ENCODE measurements at places on chromosomes 2 and 18. TPM values are rescaled to one million over a fixed set of nuclear protein-coding genes. Genes with fewer than 3 reads are reported as not detected.

DNA sequence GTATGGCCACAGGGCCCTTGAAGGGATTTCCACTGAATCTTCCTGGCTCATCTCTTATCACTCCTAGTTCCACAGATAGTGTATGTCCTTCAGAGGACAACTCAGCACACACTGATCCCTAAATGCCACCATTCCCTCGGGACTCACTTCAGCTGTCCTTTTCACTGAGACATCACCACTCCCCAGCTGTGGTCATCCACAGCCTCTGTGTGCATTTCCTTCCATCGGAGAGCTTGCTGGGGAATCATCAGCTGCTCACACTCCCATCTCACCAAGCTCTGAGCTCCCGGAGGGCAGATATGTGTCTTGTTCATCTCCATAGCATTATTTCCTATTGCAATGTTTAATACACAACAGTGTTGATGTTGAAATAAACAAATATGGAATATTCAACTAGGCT lies 759.5 kb downstream of the RNF144A start:
- H3K4me3 ChIP-seq = no peak overlapping the region
- no peak for DNase-seq
- no peak overlapping the region for H3K27ac ChIP-seq

DNA sequence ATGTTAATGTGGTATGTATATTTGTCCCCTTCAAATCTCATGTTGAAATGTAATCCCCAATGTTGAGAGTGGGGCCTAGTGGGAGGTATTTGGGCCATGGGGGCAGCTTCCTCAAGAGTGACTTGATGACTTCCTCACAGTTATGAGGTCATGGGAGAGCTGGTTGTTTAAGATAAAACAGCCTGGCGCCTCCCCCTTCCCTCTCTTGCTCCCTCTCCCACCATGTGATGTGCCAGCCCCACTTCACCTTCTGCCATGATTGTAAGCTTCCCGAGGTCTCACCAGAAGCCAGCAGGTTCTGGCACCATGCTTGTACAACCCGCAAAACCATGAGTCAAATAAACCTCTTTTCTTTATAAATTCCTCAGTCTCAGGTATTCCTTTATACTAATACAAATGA lies 258.3 kb upstream of the POU3F3 start:
- H3K4me1 ChIP-seq = no peaks in the 10 kb centered on the region
- no peaks in the 10 kb centered on the region for H3K36me3 ChIP-seq
- DNase-seq = no peak
- H3K27me3 ChIP-seq = no peaks in the 10 kb centered on the region
- H3K27ac ChIP-seq = no peak overlapping the region

DNA sequence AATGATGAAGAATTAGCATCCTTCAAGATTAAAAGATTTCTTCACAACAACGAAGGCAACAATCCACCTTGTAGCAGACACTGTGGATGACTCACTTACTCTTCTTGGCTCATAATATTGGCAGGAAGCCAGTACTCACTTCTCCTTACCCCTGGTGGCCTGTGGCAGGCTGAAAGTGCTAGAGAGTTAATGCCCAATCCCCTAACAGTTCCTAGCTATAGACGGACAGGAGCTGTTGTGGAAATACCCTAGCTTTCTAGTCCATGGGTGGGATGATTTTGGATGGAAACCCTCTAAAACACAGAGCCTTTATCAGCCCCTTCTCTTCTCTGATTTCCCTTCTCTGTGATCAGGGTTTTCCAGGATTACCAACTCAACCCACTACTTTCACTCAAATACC lies 128.6 kb upstream of the NYAP2 start:
- H3K27me3 ChIP-seq = no peaks in the 10 kb centered on the region
- peak; percentile 52 for DNase-seq
- no peak overlapping the region for H3K27ac ChIP-seq
- H3K36me3 ChIP-seq = no peaks in the 10 kb centered on the region
- H3K4me3 ChIP-seq = no peak overlapping the region
- no peaks in the 10 kb centered on the region for H3K4me1 ChIP-seq

GRCh38 chr18:58144671-58145285 lies 100.8 kb downstream of the NEDD4L start:
- no peak for DNase-seq
- H3K36me3 ChIP-seq = no peaks in the 10 kb centered on the region
- H3K4me3 ChIP-seq = no peak overlapping the region
- peaks cover 6% of the 10 kb centered on the region for H3K4me1 ChIP-seq
- no peak overlapping the region for H3K27ac ChIP-seq

DNA sequence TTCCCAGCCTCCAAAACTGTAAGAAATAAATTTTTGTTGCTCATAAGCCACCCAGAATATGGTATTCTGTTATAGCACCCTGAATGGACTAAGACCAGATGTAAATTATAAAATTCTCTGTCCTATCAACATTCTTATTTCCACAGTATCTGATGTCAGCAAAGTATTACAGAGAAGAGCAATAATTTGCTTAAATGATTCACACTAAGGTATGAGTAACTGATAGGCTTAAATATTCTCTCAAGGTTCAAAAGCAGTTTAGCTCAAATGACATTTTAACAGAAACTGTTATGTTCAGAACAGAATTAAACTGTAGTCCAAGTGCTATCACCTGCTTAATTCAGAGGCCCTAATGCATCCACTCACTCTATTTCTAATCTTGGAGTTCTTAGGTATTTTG lies 12.8 kb downstream of the SESTD1 start:
- DNase-seq = no peak
- no peak overlapping the region for H3K4me3 ChIP-seq
- H3K27me3 ChIP-seq = no peaks in the 10 kb centered on the region

- no peak overlapping the region for H3K27ac ChIP-seq
- no peaks in the 10 kb centered on the region for H3K36me3 ChIP-seq
- no peak for DNase-seq
- H3K4me3 ChIP-seq = no peak overlapping the region
- H3K4me1 ChIP-seq = no peaks in the 10 kb centered on the region
- no peaks in the 10 kb centered on the region for H3K27me3 ChIP-seq
Observed at GRCh38 chr2:102094917-102095316, 47.6 kb upstream of the IL1R1 start.

GRCh38 chr2:235085476-235085875 lies 133.7 kb downstream of the SH3BP4 start:
- no peak for DNase-seq
- peaks cover 8% of the 10 kb centered on the region for H3K4me1 ChIP-seq
- no peak overlapping the region for H3K27ac ChIP-seq
- no peaks in the 10 kb centered on the region for H3K27me3 ChIP-seq
- H3K36me3 ChIP-seq = no peaks in the 10 kb centered on the region

The KDM3A gene
- total RNA-seq = 31.8 TPM

The REG1B gene
- not detected for total RNA-seq

The APLF gene
- total RNA-seq = 8.0 TPM

The LYG1 gene
- 0.55 TPM for total RNA-seq

Data from endodermal cell (in vitro differentiated cells).